ENCODE measurements at places on chromosomes 5 and 9. TPM values are rescaled to one million over a fixed set of nuclear protein-coding genes. Genes with fewer than 3 reads are reported as not detected.

DNA sequence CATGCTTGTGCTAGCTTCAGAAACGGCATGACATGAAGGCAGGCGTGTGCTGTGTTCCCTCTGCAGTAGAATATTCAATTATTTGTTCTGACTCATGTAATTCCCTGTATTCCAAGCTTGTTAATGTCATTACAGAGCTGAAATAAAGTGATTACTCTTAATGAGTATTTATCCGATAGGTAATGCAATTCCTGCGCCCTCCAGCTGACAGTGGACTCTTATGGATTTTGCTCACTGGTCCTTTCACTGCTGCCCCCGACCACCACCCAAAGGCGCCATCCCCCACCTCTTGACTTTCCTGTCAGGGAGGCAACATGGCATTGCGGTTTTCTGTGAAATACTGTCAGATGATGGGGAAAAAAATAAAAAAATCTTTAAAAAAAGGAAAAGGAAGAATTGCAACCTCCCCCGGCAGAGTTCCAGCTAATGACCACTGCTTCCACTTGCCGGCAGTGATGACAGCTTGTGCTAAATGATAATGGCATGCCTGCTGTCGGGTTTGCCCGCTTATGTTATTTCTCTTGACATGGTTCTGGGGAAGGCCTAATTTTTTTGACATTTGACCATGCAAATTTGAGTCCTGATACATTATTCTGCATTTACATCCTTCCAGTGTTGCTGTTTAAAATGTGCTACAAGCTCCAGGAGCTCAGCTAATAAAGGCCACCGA lies 335.3 kb upstream of the ADAMTS16 start:
- DNase-seq = no peak

GRCh38 chr5:18202164-18202563 lies 567.9 kb downstream of the TAF11L14 start:
- no peak for DNase-seq

- no peak for DNase-seq
These were observed 323.0 kb downstream of the SPOCK1 start for GRCh38 chr5:137176126-137176525.

DNA sequence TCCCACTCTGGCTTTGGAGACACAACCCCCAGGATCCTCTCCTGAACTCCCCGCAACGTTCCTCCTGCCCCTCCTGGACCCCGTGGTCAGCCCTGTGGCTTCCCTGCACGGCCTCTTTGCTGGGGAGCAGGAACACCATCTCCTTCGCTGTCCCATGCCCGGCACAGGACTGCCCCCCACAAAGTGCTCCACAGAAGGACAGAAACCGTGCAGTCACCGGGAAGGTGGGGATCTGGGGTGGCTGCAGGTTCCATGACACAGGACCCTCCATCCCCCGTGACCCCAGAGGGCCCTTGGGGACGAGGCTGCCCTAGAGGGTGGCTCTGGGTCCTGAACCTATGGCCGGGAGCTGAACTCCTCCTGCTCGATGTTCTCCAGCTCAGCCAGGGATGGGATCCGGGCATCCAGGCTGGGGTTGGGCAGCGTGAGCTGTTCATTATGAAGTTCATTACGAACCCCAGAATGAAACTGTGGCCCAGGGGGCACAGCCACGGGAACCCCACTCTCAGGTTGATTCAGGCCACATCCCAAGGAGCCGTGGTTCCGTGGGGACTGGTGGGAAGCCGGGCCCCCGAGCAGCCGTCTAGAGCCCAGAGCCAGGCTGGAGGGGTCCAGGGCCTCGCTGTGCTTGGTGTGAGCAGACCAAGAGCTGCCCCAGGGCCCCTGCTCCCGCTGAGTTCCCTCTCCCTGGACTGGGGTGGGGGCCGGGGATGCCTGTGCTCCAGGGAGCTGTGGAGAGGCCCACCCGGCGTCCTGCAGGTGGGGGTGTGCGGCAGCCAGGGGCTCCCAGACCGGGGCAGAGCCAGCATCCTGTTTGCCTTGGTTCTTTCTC lies 684 bp upstream of the SLC6A19 start:
- DNase-seq = no peak

- DNase-seq = no peak
These were observed 6.4 kb upstream of the CHD1 start for GRCh38 chr5:98935206-98935605.

The CANX gene
- total RNA-seq = 405 TPM

The SLC34A3 gene
- not detected for total RNA-seq

The P4HA2 gene
- total RNA-seq = 13.9 TPM

The C7 gene
- total RNA-seq = 8.2 TPM
